ENCODE measurements at places on chromosomes 5 and 9.

- H3K27ac ChIP-seq, result no peak overlapping the region
- no peaks in the 10 kb centered on the region for H3K27me3 ChIP-seq
- no peaks in the 10 kb centered on the region for H3K36me3 ChIP-seq
- no peaks in the 10 kb centered on the region for H3K4me1 ChIP-seq
Observed at GRCh38 chr5:157546456-157547100, 29.0 kb downstream of the ADAM19 start.

DNA sequence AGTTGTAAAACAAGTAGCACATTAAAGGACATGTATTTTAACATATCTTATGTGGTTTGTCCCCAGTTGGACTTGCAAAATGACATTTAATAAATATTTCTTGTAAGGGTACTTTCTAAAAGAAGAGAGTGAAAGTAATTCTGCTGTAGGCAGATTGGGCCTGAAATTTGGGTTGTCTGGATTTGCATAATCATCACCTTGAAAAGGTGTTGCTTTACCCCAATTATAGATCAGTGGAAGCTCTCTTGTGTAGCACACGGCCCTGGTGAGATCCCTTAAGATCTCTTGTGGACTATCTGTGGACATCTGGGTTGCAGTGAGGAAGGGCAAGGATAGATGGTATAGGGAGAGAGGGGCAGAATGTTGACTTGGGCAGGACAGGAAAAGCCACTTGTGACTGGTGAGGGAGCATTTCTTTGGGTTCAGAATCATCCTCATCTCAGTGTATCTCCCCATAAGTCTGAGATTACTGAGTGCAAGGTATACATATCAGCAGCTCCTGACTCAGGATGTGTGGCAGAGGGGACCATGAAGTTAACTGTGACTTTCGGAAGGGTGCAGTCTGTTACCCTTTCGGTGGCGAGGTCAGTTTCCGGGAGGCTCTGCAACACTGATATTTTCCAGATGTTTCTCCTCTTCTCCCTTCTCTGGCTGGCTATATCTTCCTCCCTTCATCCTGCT, 2.0 kb upstream of the TNFAIP8 start:
- no peaks in the 10 kb centered on the region for H3K36me3 ChIP-seq
- H3K4me1 ChIP-seq, result peaks cover 7% of the 10 kb centered on the region
- no peak for DNase-seq
- H3K27ac ChIP-seq, result no peak overlapping the region
- H3K27me3 ChIP-seq, result no peaks in the 10 kb centered on the region

DNA sequence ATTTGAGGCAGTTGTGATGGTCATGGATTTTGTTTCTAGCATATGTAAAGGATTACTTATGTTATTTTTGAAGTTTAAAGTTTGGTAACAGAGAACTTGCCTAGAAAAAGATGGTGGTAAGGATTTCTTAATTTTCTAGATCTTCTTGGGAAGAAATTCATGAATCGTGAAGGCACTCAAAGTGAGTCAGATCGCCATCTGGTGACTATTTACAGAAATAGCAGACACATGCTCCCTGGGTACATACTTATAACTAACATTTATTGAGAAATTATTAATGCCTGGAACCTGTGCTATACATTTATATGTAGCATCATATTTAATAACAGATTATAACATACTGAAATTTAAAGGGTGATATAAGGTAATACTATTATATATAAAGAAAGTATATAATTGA, 299.7 kb downstream of the IZUMO3 start:
- H3K4me1 ChIP-seq, result no peaks in the 10 kb centered on the region
- no peaks in the 10 kb centered on the region for H3K36me3 ChIP-seq
- no peaks in the 10 kb centered on the region for H3K27me3 ChIP-seq
- no peak overlapping the region for H3K27ac ChIP-seq
- DNase-seq, result no peak

- H3K4me3 ChIP-seq, result no peak overlapping the region
- no peak for DNase-seq
- no peaks in the 10 kb centered on the region for H3K27me3 ChIP-seq
- no peaks in the 10 kb centered on the region for H3K36me3 ChIP-seq
- no peak overlapping the region for H3K27ac ChIP-seq
- H3K4me1 ChIP-seq, result no peaks in the 10 kb centered on the region
Observed at GRCh38 chr5:15286650-15287049, 213.3 kb upstream of the FBXL7 start.

GRCh38 chr5:10155897-10156667, 93.6 kb downstream of the ATPSCKMT start:
- no peaks in the 10 kb centered on the region for H3K4me1 ChIP-seq
- H3K36me3 ChIP-seq, result no peaks in the 10 kb centered on the region
- no peak overlapping the region for H3K4me3 ChIP-seq
- no peak for DNase-seq
- no peaks in the 10 kb centered on the region for H3K27me3 ChIP-seq
